ENCODE measurements at places on chromosomes 3 and 15.

DNA sequence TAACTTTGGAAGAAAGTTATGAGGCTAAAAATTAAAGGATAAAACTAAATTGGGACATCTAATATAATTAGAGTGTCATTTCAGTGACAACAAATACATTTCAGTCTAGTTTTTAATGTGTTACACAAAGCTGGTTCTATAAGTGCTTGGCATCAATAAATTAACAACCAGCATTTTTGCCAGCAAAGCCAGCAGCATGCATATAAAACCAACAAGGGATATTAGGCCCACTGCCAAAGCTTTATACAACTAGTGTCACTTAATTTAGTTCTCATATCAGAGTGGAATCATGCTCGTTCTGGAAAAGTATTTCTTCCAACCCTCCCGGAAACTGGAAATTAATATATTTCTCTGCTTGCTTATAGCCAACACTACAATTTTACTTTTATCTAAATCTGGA, 88.8 kb downstream of the THBS1 start:
- DNase-seq: no peak

DNA sequence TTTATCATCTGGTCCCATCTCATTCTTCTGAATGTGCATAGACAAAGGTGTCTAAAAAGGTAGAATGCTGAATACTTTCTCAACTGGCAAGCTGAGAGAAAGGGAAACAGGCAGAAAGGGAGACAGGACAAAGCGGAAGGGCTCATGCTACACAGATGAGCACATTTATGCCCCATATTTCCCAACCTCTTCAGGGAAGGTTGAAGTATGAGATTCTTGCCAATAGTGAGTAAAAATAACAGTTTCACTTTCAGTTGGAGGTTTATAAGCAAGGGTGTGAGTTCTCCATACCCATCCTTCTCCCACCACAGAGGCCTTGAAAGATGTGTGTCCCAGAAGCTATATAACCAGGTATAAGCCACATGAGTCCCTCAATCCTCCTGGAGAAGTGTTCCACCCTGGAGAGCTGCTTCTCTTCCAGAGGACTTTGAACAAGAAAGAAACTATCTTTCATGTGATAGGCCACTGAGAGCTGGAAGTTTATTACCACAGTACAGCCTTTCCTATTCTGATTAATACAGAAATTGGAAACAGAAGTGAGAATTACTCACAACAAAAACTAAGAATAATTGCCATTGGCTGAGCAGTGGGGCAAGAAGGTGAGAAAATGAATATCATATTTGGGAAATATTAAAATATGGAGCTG, 709.4 kb upstream of the NR2F2 start:
- DNase-seq: no peak

- no peak for DNase-seq
These were observed 19.3 kb upstream of the NOX5 start for GRCh38 chr15:68994981-68995761.

DNA sequence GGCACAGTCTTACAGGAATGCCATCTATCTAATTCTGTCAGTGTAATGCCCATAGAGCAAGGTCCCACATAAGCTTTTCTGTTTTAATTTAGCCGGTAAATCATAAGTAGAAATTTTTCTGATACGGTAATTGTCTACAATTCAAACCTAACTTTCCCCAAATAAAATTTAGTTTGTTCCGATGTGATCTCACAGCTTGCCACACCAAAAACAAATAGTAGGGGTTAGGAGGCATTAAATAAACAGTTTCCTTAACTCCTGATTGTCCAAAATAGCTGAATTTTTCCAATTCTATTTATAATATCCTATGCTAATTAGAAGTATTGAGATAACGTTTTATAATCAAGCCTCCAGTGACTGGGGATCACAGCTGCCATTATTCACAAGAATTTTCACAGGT, 53.3 kb downstream of the TSC22D2 start:
- DNase-seq: no peak

GRCh38 chr3:69090021-69090420, 5.3 kb downstream of the ARL6IP5 start:
- no peak for DNase-seq

DNA sequence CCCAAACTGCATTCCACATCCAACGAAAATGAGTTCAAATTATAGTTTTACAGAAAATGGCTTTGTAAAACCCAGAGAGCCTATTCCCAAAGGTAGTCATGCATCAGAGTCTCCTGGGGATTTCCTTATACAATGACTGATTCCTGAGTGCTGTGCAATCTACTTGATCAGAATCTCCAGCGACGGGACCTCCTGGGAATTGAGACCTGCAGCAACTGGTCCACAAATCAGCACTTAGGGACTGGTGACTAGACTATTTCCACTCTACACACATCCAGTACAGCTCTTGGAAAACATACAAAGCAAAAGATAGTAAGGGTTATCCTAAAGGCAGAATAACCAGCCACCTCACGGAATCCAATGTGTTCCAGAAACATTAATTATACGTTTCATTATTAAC, 871.0 kb upstream of the CFAP20DC start:
- no peak for DNase-seq

DNA sequence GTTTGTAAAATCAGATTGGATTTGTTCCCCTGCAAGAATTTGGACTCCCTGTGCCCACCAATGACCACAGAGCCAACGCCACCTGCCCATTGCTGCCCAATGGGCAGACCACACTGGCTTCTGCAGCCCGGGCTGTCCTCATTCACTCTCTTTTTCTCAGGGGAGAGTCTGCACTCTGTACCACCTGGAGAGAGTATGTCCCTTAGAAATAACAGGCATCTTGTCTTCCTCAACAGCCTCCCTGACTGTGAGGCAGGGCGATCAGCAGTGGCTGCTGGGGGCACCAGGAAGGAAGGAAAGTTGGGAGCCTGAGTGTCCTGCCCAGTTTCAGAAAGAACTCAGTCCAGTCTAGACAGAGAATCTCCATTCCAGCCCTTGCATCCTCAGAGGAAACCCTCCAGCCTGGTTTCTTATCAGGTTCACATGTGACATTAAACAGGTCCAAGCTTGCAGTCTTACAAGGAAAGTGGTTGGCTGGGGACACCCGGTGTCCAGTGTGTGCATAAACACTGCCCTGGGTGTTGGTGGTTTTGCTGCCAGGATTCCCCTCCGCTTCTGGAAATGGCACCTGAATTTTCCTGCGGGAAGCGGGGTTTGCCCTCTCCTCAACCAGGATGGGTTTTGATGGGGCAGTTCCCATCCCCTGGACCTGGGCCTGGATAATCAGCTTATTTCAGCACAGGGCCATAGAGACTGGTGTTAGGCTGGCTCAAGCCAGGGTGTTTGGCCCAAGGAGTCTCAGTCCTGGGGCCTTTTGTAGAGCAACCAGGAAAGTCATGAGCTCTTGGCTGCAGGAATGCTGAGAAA, 37.2 kb downstream of the SSUH2 start:
- no peak for DNase-seq

DNA sequence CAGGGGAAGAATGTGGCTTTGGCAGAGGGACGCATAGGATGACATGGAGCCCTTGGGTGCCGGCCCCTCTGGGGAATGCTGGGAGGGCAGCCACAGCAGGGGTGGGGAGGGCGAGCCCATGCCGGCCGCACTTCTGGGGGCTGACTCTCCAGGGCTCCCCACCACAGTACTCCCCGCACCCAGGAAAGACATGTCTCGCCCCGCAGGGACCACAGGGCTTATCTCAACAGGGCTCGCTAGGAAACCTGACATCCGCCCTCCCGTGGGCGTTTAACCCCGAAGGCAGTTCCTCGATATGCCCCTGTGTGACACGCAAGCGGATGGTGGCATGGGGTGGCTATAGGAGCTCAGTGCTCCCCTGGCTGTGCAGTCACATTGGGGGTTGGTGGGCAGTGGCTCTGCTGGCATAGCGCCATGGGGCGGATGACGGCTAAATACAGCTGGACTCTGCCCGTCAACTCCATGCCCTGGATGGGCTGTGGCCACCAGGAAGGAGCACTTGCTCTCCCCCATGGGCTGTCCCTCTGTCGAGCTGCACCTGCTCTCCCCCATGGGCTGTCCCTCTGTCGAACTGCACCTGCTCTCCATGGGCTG, 141.4 kb downstream of the ADAMTS17 start:
- DNase-seq: no peak

DNA sequence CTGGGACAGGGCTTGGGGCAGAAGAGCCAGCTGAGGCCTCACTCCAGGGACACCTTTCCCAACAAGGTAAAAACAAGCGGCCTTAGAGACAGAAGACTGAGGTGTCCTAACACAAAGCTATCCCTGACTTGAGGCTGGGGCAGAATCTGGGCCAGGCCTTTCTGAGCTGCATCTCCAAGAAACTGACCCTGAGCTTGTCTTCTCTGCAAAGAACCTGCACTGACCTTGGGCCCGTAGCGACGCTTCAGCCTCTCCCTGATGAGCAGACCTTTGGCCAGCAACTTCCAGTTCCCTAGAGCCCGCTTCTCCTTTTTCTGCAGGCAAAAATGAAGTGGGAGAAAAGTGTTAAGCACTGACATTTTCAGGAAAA, 22.2 kb downstream of the TMEM43 start:
- DNase-seq: no peak

- DNase-seq: no peak
These were observed 759.8 kb downstream of the AGBL1 start for GRCh38 chr15:86839502-86839901.

DNA sequence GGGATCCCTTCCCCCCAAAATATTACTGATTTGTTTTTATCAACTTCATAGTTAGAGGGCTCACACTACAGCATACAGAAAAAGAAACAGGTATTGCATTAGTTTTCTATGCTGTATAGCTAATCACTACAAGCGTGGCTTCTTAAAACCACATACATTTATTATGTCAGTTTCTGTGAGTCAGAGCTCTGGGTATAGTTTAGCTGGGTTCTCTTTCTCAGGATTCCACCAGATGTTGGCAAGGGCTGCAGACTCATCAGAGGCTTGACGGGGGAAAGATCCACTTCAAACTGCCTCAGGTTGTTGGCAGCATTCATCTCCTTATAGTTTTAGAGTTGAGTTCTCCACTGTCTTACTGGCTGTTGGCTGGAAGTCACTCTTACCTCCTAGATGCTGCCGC, 328.0 kb downstream of the NLGN1 start:
- no peak for DNase-seq

DNA sequence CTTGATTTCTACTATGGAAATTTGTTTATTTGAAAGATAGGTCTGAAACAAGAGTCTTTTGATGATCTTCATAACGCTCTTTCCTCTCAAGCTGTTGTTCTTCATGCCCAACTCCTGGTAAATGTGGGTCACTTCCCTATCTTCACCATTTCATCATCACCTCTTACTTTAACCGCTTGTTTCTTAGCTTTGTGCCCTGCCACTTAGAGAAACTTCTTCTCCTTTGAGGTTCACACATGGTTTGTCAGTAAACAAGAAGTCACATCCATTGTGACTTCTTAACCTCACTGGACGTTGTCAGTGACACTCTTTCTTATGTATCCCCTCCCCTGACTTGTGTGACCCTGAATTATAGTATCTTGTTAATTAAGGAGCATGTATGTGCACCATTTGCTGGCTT, 16.9 kb upstream of the P2RY13 start:
- DNase-seq: no peak

- DNase-seq: no peak
These were observed 14.5 kb upstream of the FAN1 start for GRCh38 chr15:30889196-30889595.

GRCh38 chr3:14949126-14949525, 1.7 kb downstream of the NR2C2 start:
- no peak for DNase-seq

- no peak for DNase-seq
These were observed 204.4 kb upstream of the RASGRP1 start for GRCh38 chr15:38768970-38769369.

DNA sequence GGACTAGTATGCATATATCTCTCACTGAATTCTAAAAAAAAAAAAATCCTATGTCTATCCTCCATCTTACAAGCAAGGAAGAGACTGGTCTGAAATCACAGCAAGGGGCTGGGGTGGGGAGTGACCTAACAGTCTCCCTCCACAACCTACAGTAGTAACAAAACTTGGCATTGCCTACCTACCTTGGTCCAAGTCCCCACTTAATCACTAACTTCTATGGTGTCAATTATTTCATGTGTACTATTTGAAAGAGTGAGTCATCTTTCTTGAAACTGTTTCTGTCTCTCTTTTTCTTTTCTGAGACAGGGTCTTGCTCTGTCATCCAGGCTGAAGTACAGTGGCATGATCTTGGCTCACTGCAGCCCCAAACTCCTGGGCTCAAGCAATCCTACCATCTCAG, 36.8 kb downstream of the CHAC1 start:
- DNase-seq: no peak

GRCh38 chr3:193165431-193166120, 75.4 kb upstream of the PLAAT1 start:
- no peak for DNase-seq

Measured in stimulated activated CD4-positive, alpha-beta T cell treated with anti-CD3 and anti-CD28 coated beads, TNF-alpha, amount 100 ng/mL, for 1 hour (primary cell).